Hematopoietic multipotent progenitor cell treated with erythropoietin and hydrocortisone succinate and interleukin-3 and kit ligand, for 6 days (in vitro differentiated cells): ENCODE measurements at places on chromosomes 7 and 10.

DNA sequence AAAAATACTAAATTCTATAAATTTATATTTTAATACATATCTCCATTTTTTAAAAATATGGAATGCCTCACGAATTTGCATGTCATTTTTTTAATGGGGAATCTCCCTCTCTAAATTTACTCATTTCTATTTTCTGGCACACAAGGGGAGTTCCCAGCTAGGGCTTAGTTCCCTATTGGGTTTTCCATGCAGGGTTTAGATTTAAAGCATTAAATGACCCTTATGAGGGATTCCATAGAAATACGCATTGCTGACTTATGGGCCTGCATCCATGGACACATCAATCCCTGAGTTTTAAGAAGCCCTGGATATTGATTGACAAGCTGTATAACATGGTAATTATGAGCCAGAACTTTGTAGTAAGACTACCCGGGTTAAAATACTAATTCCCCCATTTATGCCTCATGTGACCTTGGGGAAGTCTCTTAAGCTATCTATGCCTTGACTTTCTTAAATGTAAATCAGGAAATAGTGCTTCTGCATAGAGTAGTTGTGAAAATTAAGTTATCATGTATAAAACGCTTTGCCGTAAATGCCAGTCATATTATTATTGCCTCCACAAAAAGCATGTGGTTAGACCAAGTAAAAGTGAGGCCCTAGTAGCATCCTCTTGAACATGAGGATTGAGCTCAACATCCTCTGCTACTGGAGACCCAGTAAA is 78.8 kb upstream of the ANKRD1 start:
- DNase-seq = no peak

GRCh38 chr10:10520491-10521385 is 496.9 kb upstream of the CELF2 start:
- peak; percentile 37 for DNase-seq

DNA sequence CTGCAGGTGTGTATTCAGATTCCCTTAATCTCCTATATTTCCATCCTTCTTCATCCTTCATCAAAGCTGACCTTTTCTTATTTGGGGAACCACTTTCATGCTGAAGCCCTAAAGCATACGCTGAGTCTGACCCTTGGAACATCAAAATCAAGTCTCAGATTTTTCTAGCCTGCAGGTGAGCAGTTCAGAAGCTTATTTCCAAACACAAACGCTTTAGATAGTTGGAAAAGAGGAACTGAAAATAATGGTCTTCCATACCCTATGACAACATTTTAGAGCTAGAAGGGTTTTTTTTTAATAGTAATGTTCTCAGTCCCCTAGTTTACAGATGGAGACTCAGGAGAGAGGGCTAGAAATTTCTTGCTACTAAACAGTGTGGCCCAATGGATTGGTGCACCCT is 1.6 kb upstream of the AGK start:
- DNase-seq = no peak

- DNase-seq = no peak
These were observed 224.2 kb downstream of the XPNPEP1 start for GRCh38 chr10:109698882-109699664.

GRCh38 chr10:102752266-102752930 is 8.7 kb downstream of the WBP1L start:
- no peak for DNase-seq

DNA sequence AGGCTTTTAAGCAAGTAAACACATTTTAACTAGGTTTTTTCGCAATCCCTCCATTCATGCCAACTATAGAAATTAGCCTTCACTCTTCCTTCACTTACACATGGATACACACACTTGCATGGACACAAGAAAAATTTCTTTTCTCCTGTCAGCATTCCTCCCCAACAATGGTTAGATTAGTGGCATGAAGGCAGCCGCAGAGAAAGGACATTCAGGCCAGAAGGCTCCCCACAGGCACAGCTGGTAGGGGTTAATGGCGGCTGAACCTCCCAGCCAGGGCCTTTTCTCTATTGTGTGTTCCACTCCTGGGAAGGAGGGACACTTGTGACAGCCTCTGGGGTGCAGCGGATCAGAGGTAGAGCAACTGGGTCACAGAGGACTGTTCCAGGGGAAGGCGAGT is 255.0 kb upstream of the SP8 start:
- DNase-seq = no peak

DNA sequence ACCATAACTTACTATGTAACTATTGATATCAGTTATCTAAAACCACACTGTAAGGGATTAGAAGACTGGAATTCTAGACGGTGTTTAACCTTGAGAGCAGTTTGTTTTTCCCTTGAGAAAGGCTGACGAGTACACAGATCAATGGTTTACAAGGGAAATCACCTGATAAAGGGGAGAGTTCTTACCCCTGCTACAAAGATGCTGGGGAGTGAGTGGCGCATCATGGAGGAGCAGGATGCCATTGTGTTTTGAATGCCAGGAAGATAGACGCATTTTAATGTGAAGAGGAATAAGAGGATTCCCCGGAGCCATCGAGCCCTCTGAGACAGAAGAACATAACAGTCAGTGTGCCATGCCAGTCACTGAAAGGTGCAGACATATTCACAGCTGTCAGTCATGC is 145.2 kb downstream of the PKD1L1 start:
- no peak for DNase-seq

- DNase-seq = peak; percentile 10
These were observed 295.9 kb upstream of the PHF14 start for GRCh38 chr7:10677668-10678232.

- no peak for DNase-seq
These were observed 17.7 kb upstream of the MINDY3 start for GRCh38 chr10:15877836-15878576.

DNA sequence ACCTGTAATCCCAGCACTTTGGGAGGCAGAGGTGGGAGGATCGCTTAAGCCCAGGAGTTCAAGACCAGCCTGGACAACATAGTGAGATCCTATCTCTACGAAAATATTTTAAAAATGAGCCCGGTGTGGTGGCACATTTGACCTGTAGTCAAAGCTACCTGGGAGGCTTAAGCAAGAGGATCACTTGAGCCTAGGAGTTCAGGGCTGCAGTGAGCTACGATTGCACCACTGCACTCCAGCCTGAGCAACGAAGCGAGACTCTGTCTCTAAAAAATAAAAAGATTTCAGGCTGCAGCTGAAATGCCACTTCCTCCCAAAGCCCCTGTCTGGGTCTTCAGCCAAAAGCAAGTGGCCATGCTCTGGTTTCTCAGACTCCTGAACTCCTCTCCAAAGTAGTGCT is 38.7 kb upstream of the CARD11 start:
- no peak for DNase-seq

DNA sequence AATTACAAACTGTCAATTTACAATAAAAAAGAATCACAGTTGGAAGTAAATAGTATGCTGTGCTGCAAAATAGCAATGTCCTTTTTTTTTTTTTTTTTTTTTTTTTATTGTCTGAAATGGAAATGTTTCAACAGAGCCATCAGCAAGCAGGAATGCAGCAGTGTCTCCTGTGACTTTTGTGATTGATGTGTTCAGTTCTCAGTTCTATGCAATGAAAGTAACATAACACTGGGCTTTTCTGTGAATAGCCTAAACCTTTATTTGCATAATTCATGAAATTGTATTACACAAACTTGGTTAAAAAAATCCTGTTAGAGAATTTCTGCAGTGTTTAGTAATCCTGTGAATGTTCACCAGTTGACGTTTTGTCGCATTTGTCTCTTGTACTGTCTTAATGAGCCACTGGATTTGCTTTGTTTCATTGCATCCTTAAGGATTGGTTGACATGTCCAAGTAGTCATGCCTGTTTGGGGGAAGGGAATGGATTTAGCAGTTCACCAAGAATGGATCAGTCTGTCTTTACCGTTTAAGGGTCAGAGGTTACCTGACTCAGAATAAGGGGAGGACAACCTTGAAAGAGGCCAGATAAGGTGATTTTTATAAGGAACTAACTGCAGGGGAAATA is 192.7 kb downstream of the MLLT10 start:
- no peak for DNase-seq

- no peak for DNase-seq
These were observed 9.2 kb upstream of the SVIL start for GRCh38 chr10:29643771-29644501.

GRCh38 chr7:47709051-47709450 is 127.1 kb upstream of the TNS3 start:
- DNase-seq = no peak

DNA sequence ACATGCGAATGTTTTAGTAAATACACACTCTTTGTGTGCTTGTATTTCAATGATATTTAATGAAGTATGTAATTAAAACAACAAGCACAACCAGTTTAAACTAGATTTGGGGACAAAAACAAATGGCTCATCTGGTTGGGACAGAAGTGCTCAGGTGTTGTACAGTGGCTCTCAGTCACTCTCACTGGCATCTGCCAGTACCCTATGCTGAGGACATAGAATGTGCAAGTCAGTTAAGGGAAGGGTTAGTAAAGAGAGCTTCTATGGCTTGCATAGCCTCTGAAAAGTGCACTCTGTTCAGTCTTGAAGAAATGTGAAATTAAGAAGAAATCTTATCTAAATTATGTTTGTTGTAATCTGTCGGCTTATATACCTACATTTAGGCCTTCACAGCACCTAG is 183.0 kb downstream of the LRRC4 start:
- no peak for DNase-seq

GRCh38 chr7:7653593-7654187 is 13.1 kb downstream of the UMAD1 start:
- peak; percentile 49 for DNase-seq

- DNase-seq = peak; percentile 36
These were observed 44.2 kb downstream of the PPIF start for GRCh38 chr10:79391231-79392019.

DNA sequence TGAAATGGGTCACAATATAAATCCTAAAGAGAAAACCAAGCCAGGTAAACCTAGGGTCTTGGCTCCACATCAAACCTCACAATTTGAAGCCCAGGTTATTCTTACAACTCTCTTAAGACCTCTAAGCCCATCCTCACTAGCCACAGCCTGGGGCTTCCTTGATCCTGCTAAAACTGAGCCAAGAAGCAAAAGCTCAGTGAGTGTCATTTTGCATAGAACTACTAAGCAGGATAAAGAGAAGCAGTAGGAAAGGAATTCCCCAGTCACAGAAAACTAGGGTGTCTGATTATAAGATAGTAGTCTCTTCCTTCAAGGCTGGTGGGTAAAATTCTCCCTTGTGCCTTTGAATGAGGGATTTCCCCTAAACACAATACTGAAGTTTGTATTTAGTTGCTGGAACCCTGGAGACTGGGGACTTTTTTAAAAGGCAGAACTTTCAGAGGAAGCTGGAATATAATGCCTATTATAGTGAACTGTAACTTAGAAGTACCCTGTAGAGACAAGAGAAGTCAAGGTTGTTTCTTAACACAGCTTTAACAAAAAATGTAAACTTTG is 196.6 kb upstream of the KIAA1217 start:
- no peak for DNase-seq

DNA sequence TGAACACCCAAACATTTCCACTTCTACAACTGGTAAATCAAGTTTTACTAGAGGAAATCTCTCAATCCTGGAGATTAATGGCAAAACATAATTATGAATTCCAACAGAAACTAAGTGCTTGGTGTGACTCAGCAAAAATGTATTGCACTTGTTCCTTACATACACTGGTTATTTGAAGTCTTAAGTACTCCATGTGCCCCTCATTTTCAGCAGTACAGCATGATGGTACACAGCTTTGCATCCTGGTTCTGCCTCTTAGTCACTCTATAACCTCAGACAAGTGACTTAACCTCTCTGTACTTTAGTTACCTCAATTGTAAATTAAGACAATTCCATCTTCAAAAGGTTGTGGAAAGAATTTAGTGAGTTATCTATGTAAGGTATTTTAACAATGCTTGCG is 12.9 kb downstream of the SLC16A12 start:
- no peak for DNase-seq

- no peak for DNase-seq
These were observed 89.2 kb downstream of the RNF216 start for GRCh38 chr7:5692112-5692844.

- no peak for DNase-seq
These were observed 37.0 kb downstream of the PFKP start for GRCh38 chr10:3104251-3104918.
